ENCODE measurements at places on chromosomes 3 and 15. TPM values are rescaled to one million over a fixed set of nuclear protein-coding genes. Genes with fewer than 3 reads are reported as not detected.

DNA sequence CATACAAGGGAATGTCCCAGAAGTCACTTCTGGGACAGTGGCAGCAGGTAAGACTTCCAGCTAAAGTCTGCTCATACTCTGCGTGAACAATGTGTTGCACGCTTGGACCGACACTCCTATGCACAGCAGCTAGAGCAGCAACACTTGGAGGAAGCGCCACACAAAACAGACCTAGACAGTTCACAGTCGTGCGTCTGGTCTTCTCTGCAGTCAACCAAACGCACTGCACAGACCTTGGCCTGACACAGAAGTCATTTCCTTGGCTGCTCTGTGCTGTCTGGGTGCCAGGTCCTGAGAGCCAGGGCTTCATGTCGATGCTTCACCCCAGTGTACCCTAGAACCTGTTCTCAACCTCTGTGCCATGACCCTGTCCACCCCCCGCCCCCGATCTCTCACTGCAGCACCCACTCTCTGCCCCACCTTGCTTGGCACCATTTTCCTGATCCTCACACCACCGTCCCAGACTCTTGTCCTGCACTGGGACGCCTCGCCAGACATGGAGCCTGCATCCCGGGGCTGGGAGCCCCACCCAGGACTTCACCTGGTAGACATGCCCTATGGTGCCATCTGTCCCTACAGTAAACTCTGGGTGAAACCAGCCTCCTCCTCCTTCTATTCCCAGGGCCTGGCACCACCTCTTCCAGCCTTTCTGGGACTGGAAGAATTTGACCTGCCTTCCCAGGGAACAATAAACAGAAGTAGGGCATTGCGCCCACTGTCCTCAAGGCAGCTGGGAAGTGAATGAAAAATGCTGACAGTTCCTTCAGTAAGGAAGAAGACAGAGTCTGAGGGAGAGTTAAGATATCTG is 3.1 kb downstream of the ATP10A start:
- H3K27ac ChIP-seq, result peak overlapping the region; percentile 84
- H3K4me1 ChIP-seq, result peaks cover 43% of the 10 kb centered on the region
- H3K27me3 ChIP-seq, result peaks cover 10% of the 10 kb centered on the region
- H3K4me3 ChIP-seq, result peak overlapping the region; percentile 70
- no peak for DNase-seq

GRCh38 chr15:60589253-60589652 is 110.3 kb upstream of the ICE2 start:
- no peaks in the 10 kb centered on the region for H3K27me3 ChIP-seq
- no peak for DNase-seq
- peaks cover 29% of the 10 kb centered on the region for H3K4me1 ChIP-seq
- peak overlapping the region; percentile 1 for H3K4me3 ChIP-seq
- H3K36me3 ChIP-seq, result no peaks in the 10 kb centered on the region
- peak overlapping the region; percentile 0 for H3K27ac ChIP-seq

GRCh38 chr3:46075816-46076215 is 48.5 kb upstream of the XCR1 start:
- no peak overlapping the region for H3K27ac ChIP-seq
- H3K27me3 ChIP-seq, result no peaks in the 10 kb centered on the region
- H3K4me3 ChIP-seq, result no peak overlapping the region
- H3K4me1 ChIP-seq, result peaks cover 6% of the 10 kb centered on the region
- no peak for DNase-seq

GRCh38 chr15:50886611-50887345 is 21.7 kb upstream of the AP4E1 start:
- H3K27me3 ChIP-seq, result no peaks in the 10 kb centered on the region
- no peak overlapping the region for H3K27ac ChIP-seq
- H3K4me1 ChIP-seq, result peaks cover 12% of the 10 kb centered on the region
- DNase-seq, result no peak
- H3K36me3 ChIP-seq, result no peaks in the 10 kb centered on the region
- H3K4me3 ChIP-seq, result no peak overlapping the region

The RNU6-1 gene
- not detected for total RNA-seq

The ZNF385D gene
- 2.9 TPM for total RNA-seq

Data from lower lobe of right lung (tissue), 2 donors.